ENCODE measurements at places on chromosomes 12 and 14. TPM values are rescaled to one million over a fixed set of nuclear protein-coding genes. Genes with fewer than 3 reads are reported as not detected.

Gene C14orf132
- 16.6 TPM for polyA plus RNA-seq

Gene ZNF605
- 3.6 TPM for polyA plus RNA-seq

Gene SLC6A12
- 0.63 TPM for polyA plus RNA-seq

Gene ACRBP
- polyA plus RNA-seq = 5.2 TPM

Gene EPYC
- not detected for polyA plus RNA-seq

Gene CCDC175
- not detected for polyA plus RNA-seq

Gene CRY1
- polyA plus RNA-seq = 13.6 TPM

Gene TROAP
- polyA plus RNA-seq = 36.7 TPM

Gene ABCB9
- 3.8 TPM for polyA plus RNA-seq

Gene KRT79
- not detected for polyA plus RNA-seq

Gene SAMD15
- 0.17 TPM for polyA plus RNA-seq

Gene PCED1B
- 6.2 TPM for polyA plus RNA-seq

Gene ADAM21
- polyA plus RNA-seq = 0.09 TPM

Gene TXNRD1
- polyA plus RNA-seq = 70.6 TPM

Gene KLRC4
- not detected for polyA plus RNA-seq

Gene ESPL1
- polyA plus RNA-seq = 49.6 TPM

Gene HEBP1
- polyA plus RNA-seq = 28.1 TPM

Gene ALKBH1
- 9.5 TPM for polyA plus RNA-seq

Gene SLCO1C1
- 0.39 TPM for polyA plus RNA-seq

Gene OR6C68
- polyA plus RNA-seq = not detected

Gene BATF
- 0.20 TPM for polyA plus RNA-seq

Gene ITGA7
- polyA plus RNA-seq = 81.5 TPM

Gene WNT5B
- polyA plus RNA-seq = 1.2 TPM

Gene SERPINA12
- polyA plus RNA-seq = not detected

Gene PLCZ1
- polyA plus RNA-seq = not detected

Gene AMHR2
- 0.29 TPM for polyA plus RNA-seq

Gene ADAMTS20
- 2.1 TPM for polyA plus RNA-seq

Gene PMEL
- 467 TPM for polyA plus RNA-seq

Gene BHLHE41
- polyA plus RNA-seq = 1.1 TPM

Gene AKAP5
- polyA plus RNA-seq = 0.36 TPM

Gene PAX9
- 0.05 TPM for polyA plus RNA-seq

Gene KRT77
- 0.02 TPM for polyA plus RNA-seq

Gene TMPRSS12
- polyA plus RNA-seq = not detected

Gene NUAK1
- 6.7 TPM for polyA plus RNA-seq

Gene PTGES3
- polyA plus RNA-seq = 111 TPM

Gene NELL2
- polyA plus RNA-seq = 56.8 TPM

Gene BEGAIN
- polyA plus RNA-seq = 3.7 TPM

Gene KLRG1
- polyA plus RNA-seq = 12.8 TPM

Gene LRRK2
- polyA plus RNA-seq = 0.06 TPM

Gene TSFM
- 17.4 TPM for polyA plus RNA-seq

Gene KRT5
- 0.18 TPM for polyA plus RNA-seq

Gene ADGRD1
- 1.1 TPM for polyA plus RNA-seq

Gene ALKBH2
- 24.3 TPM for polyA plus RNA-seq

Gene TPH2
- 0.57 TPM for polyA plus RNA-seq

Gene SUOX
- polyA plus RNA-seq = 31.3 TPM

Gene LRTM2
- 0.05 TPM for polyA plus RNA-seq

Gene PDE3A
- polyA plus RNA-seq = 0.91 TPM

Gene TCL1A
- polyA plus RNA-seq = 8.8 TPM

Gene WNT1
- not detected for polyA plus RNA-seq

All from H1 (cell line).